NCI-H1436 (cell line): ENCODE measurements at places on chromosomes 11 and 22.

DNA sequence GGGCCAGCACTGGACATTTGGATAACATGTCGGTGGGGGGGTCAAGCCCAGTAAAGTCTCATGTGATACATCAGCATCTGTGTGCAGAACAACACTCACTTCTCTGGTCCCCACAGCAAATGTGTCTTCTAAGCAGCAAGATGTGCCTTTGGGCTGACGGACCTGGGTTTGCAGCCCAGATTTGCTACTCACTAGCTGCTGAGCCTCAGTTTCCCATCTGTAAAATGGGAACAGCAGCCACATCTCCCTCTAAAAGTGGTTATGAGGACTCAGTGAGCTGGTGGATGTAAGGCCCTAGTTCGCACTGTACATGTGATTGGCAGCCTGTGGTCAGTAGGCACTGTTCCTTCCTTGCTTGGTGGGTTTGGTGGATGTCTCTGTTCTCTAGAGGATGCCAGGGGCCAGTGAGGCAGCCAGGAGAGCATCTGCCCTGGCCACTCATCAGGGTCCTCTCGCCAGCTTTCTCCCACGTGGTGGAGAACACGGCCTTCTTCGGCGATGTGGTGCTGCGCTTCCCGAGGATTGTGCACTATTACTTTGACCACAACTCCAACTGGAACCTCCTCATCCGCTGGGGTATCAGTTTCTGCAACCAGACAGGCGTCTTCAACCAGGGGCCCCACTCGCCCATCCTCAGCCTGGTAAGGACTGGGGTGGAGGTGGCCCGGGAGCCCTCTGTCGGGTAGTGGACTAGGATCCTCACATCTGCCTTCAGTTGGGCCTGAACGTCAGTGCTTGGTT lies 12.5 kb downstream of the CCDC134 start:
- DNase-seq = no peak

GRCh38 chr22:43092085-43092484 lies 2.9 kb upstream of the TTLL1 start:
- DNase-seq = no peak

DNA sequence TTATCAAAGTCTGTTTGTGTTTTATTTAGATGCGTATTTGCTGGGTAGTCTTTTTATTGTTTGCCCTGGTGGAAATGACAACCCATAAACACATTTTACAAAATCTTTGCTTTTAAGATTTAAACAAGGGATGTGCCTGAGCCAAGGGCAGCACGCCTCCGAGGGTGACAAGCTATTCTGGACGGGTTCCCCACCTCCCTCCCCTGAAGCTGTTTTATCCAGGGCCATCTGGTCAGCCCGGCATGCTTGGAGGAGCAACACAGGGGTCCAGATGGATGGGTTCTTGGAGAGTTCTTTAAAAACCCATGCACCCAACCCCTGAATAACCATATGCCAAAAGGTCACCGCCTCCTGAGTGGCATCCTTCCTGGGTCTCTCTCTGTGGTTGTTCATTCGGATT lies 408.9 kb downstream of the OPCML start:
- DNase-seq = no peak

- DNase-seq = no peak
Observed at GRCh38 chr11:65541093-65541982, 16.5 kb downstream of the SCYL1 start.

DNA sequence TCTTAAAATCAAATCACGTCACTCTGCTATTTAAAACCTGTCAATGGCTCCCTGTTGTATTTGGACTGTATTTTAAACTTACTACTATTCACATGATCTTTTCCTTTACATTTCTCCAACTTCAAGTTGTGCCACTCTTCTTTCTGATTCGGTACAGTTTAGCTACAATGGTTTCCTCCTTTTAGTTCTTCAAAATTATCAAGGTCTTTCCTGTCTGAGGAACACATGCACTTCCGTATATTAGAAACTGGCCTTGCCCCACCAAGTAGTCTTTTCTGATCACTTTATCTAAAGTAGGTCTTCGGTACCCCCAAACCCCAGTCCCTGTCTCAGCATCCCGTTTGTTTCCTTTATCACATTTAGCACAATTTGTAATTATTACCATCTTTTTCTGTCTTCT lies 81.8 kb downstream of the MTMR3 start:
- no peak for DNase-seq

- DNase-seq = no peak
Observed at GRCh38 chr11:127037596-127037995, 37.0 kb upstream of the KIRREL3 start.

GRCh38 chr11:121257289-121257688 lies 35.3 kb upstream of the SC5D start:
- DNase-seq = no peak

- DNase-seq = no peak
Observed at GRCh38 chr11:14420223-14420622, 61.2 kb upstream of the RRAS2 start.

GRCh38 chr11:123187665-123188507 lies 7.2 kb downstream of the CLMP start:
- no peak for DNase-seq

- DNase-seq = no peak
Observed at GRCh38 chr11:81104051-81104450, 1629.6 kb downstream of the FAM181B start.

GRCh38 chr22:36358533-36359469 lies 29.0 kb downstream of the MYH9 start:
- peak; percentile 68 for DNase-seq

- DNase-seq = no peak
Observed at GRCh38 chr11:79241205-79241851, 199.5 kb downstream of the TENM4 start.

DNA sequence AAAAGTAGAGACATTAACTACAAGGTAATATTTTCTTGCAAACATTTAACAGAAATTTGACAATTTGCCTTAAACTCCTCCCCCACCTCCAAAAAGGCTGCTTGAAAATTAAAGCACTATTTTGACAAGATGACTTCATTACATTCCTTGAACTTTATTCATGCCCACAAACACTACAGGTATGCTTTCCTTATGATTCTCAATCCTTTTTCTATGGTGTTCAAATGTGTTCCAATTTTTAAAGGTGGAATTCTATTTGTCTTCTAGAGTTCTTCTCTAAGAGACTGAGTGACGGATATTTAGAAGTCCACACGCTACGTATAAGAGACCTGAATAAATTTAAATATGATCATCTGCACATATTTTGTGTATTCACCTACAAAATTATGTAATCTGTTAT lies 69.4 kb downstream of the MRTFA start:
- no peak for DNase-seq

DNA sequence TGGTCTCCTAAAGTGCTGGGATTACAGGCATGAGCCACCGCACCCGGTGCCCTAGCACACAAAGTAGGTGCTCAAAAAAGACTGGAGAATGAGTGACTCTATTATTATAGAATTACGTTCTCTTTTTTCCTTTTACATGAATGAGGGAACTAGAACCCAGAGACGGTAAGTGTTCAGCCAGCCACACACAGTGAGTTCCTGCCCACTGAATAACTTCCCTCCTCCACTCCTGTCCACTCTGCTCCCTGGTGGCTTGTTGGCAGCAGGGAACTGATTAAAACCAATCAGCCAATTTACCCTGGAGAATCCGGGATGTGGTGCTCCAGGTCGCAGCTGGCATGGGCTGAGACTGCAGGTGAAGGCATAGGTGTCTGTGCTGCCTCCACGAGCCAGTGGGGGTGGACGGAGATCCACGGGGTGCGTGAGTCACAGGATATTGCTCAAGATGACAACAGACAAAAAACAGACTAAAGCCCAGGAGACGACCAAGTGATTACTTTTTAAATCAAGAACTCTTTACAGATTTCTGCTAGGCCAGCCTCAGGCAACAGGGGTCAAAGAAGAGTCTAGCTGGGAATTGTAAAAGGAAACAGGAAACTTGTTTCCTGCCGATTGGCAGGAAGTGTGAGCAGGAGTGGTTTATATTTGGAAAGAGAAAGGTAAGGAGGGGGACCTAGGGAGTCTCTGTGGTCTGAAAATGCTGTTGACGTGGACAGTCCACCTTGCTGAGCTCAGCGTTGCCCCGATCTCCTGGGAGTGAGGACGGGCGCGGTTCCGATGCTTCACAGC lies 95.2 kb upstream of the TP53I11 start:
- DNase-seq = no peak

- no peak for DNase-seq
Observed at GRCh38 chr11:132330515-132330914, 960.1 kb downstream of the NTM start.

DNA sequence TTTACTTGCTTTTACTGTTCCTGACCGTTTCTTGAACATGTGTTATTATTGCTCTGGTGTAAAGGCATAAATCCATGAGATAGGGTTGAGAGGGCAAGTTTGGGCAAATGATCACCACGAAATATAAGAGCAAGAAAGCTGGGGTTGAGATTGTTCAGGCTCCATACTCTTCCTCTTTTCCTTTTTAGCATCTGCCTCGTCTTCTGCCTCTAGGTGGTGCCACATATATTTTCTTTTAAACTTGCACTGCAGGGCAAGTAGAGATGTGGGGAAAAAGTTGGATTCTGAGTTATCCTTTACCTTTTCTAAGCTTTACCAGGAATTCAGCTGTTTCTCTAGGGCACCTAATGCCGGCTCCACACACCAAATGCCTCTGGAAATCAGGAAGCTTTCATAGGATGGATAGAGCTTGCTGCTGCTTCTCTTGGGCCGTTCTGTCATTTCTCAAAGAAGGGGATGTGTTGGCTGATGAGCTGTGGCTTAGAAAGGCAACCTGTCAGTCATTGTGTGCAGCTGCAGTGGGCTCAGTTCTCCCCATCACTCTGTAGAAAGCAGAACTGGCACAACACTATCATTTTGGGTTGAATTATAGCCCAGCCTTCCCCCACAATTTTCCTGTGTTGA lies 98.2 kb downstream of the LDLRAD3 start:
- DNase-seq = no peak

DNA sequence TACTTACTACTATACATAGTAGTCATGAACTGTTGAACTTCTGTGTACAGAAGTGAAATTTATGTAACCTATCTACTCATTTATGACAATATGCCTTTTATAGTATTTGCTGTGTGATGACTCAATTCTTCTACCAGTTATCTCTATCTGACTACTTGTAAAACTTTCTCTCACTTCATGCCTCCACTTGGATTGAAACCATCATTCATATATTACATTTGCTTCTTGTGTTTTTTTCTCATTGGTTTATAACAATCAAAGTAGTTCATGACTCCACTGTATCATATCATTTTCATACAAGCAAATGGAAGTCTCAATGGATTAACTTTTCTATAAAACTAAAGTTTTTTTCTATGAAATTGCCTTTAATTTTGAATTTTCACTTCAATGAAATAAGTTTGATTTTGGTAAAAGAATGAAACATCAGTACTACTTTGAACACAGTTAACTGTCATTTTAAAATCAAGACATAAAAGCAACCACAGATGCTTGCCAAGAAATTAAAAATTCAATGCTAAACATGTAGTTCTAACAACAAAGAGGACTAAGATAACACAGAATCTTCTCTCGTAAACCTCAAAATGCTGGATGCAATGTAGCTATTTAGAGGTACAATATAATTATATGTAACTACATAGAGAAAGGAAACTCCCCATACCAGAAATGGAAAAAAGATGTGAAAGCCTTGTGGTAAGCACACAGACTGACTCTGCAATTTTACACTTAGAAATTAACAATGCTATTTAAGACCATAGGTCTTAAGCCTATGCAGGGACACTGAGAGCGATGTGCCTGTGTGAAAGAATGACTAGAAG lies 27.6 kb upstream of the EXPH5 start:
- DNase-seq = no peak

- DNase-seq = no peak
Observed at GRCh38 chr11:69873166-69874077, 54.2 kb upstream of the FGF3 start.

DNA sequence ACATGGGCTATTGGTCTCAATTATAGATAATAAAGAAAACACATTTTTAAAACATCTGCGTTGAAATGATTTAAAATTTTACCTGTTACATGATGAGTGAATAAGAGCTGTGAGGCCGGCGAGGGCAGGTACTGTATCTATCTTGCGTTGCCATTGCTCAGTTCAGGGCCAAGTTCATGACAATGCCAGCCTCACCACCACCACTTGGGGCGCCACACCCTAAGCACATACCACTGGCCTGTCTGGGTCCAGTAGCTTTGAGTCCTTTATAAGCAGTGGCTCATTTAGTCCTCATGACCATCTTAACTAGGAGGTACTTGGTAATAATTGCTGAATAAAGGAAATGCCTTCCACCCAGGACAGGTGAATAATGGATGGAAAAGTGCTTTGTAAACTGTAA lies 14.5 kb upstream of the MB start:
- peak; percentile 31 for DNase-seq
